Ecto neural progenitor cell (in vitro differentiated cells): ENCODE measurements at places on chromosomes 13 and 19.

DNA sequence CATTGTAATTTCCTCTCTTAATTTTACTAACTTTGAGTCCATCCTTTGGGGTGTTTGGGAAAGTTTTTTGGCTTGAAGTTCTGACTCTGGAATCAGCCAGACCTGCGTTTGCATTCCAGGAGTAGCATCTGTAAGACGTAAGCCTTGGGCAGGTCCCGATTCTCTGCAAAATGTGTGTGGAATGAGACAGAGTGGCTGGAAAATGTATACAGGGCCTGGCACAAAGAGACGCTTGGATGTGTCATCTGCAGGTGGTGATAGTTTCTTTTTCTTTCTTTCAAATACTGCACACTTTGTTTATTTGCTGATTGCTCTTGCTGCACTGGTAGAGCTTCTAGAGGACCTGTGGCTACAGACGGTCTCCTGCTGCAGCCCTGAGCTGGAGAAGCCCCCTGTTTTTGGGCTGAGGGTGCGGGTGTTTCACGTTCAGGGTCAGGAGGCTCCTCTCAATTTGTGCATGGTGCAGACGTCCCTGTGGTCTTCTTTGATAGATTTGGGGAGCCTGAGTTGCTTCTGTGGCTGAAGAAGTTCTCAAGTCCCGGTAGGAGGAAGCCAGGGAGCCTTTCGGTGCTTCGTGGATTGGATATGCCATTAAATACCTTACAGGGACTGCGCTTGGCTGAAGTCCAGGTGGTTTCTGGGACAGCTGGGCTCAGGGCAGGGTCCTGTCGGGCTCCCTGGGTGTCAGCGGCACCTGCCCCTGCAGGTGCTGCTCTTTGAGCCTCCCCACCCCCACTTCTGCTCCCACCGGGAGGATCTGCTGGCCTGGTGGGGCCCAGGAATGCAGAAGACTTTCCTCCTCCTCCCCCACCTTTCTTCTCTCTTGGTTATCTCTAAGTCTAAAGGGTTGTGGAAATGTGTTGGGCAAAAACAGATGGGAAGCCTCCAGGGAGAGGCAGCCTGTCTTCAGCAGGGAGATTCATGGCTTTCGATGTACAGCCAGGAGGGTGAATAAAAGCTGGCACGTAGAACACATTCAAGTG, 44.0 kb upstream of the GAS6 start:
- DNase-seq = no peak

DNA sequence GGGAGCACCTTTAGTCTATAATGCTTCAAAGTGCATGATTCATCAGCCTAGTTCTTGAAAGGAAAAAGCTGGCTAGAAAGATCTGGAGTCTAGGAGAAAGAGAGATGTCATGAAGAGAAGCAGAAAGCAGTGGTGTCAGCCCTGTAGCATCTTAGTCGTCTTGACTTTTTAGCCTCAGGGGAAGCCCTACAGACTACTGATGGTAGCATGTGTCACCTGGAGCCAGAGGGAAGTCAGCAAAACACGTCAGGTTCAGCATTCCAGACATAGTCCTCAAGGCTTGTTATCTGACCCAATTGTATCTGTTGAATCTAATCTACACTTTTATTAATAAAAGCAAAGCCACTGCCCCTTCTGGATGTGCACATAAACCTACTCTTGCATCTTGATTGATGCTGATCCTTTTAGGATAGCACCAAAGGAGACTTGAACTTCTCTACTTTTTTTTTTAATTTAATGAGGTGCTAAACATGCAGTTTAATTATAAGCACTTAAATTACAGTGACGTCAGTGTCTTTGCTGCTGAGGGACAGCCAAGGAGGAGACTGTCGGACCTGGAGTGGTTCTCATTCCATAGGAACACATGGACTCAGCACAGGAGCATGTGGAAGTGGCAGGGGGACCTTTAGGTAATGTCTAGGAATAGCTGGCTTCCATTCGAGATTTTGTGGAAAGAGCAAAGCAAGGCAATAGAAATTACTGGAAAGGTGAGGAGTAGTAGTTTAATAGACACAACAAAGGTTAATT, 525.5 kb upstream of the SGCG start:
- no peak for DNase-seq

DNA sequence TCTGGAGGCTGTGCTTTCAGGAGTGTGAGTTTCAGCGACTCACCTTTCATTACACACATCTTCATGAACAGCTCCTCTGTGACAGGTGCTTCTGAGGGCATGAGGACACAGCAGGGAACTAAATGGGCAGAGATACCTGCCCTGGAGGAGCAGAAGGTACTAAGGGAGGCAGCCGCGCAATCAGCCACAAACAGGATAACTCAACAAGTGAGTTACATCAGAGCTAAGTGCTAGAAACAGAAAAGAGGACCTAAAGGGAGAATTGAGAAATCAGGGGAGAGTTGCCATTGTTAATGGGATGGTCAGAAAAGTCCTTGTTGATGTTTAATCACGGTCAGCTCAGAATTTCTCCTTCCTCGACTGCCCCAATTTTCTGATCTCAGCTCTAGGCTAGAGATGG, 42.5 kb downstream of the SYDE1 start:
- no peak for DNase-seq

GRCh38 chr13:104683789-104684188, 1617.6 kb upstream of the SLC10A2 start:
- DNase-seq = no peak

GRCh38 chr13:87295636-87296035, 375.5 kb upstream of the SLITRK5 start:
- DNase-seq = no peak
